Brain (organoid and tissue), 16 donors: ENCODE measurements at places on chromosomes 7 and 10.

GRCh38 chr10:43230909-43231522 lies 35.8 kb downstream of the RASGEF1A start:
- no peak for DNase-seq

- DNase-seq = no peak
Observed at GRCh38 chr7:50791938-50792341, 9.2 kb upstream of the GRB10 start.

DNA sequence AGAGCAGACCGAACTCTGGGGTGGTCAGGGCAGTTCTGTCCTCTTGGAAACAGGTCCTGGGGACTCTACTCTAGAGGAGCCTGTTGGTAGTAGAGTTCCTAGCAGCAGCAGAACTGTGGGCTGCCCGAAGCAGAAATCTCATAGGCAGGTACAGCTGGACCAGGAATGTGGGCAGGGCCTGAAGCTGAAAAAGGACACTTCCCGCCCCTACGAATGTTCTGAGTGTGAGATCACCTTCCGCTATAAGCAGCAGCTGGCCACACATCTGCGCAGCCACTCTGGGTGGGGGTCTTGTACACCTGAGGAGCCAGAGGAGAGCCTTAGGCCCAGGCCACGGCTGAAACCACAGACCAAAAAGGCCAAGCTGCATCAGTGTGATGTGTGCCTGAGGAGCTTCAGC lies 8.3 kb upstream of the ZNF783 start:
- DNase-seq = no peak

- DNase-seq = peak; percentile 66
Observed at GRCh38 chr7:30252885-30253795, 31.3 kb upstream of the ZNRF2 start.

GRCh38 chr7:103487419-103487818 lies 41.4 kb upstream of the SLC26A5 start:
- no peak for DNase-seq

- no peak for DNase-seq
Observed at GRCh38 chr7:43294080-43294630, 181.7 kb downstream of the HECW1 start.

- no peak for DNase-seq
Observed at GRCh38 chr10:126842356-126842755, 62.9 kb upstream of the DOCK1 start.

DNA sequence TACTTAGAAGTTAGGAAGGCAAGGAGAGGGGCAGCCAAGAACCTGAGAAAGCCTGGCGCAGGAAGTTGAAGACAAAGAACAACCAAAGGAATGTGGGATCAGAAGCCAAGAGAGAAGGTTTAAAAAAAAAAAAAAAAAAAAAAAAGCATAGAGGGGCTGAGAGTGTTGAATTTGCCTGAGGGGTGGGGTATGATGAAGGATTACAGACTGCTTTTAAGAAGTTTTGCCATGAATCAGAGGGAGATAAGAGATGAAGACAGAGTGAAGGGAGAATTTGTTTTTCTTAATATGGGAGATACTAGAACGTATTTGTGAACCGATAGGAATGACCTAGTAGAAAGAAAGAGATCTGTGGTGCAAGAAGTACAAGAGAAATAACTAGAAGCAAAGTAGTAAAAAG lies 6.7 kb downstream of the SLC26A4 start:
- DNase-seq = no peak

DNA sequence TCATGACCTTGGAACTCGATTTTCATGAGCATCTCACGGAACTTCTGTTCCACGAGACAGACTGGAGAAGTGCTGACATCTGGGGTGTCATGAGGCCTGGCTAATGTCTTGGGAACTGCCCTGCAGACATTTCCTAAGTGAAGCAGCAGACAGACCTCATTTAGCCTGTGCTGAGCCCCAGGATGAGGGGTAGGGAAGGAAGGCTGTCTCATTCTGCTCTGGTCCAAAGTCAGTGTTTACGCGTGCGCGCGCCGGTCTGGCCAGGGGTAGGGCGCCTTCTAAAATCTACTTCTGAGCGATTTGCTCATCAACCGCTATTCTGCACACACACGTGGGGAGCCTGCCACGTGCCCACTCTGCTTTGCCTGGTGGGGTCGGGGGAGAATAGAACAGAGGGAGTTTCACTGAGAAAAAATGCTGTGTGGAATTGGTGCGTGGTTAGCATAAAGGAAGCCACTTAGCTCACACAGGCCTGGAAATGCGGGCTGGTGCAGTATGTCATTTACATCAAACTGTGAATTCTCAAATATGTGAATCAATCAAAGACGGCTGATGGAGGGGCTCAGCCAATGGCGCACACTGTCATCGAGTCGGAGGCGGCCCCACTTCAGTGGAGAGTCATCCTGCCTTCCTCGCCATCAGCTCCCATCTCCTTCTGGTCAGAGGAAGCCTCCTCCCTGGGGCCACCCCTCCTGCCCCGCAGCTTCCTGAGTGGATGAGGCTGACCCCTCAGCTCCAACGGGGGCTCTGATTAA lies 335.1 kb downstream of the ADARB2 start:
- peak; percentile 44 for DNase-seq

GRCh38 chr7:95190515-95190914 lies 133.8 kb downstream of the PON1 start:
- no peak for DNase-seq

DNA sequence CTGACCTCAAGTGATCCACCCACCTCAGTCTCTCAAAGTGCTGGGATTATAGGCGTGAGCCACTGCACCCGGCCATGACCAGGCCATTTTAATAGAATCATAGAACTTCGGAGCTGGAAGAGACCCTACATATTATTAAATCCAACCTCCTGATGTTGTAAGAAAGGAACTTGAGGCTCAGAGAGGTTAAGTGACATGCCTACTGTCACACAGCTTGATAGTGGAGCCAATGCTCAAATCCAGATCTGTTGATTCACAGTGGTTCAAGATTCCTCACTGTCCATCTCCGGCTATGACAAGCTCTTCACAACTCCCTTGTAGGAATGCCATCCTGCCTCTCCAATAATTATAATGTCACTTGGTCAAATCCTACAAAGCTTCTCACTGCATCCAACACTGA lies 65.3 kb downstream of the MYOF start:
- no peak for DNase-seq

DNA sequence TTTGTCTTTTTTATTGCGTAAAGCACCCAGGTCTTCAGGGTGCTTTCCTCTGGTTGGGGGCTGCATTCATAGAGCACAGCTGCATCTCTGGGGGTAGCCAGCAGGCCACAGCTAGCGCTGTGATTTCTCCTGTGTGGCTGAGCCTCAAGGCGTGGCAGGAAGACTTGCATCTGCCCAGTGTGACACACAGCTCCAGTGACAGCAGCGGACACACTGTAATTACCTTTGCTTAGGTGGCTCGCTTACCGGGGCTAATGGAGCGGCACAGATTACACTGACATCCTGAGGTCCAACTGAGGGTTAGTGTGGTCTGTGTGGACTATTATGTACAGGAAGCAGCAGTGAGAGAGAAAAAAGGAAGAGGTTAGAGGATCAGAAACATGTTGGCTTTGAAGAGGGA lies 27.1 kb downstream of the ABCB4 start:
- peak; percentile 20 for DNase-seq

GRCh38 chr10:49647985-49648795 lies 31.3 kb upstream of the C10orf53 start:
- DNase-seq = no peak

DNA sequence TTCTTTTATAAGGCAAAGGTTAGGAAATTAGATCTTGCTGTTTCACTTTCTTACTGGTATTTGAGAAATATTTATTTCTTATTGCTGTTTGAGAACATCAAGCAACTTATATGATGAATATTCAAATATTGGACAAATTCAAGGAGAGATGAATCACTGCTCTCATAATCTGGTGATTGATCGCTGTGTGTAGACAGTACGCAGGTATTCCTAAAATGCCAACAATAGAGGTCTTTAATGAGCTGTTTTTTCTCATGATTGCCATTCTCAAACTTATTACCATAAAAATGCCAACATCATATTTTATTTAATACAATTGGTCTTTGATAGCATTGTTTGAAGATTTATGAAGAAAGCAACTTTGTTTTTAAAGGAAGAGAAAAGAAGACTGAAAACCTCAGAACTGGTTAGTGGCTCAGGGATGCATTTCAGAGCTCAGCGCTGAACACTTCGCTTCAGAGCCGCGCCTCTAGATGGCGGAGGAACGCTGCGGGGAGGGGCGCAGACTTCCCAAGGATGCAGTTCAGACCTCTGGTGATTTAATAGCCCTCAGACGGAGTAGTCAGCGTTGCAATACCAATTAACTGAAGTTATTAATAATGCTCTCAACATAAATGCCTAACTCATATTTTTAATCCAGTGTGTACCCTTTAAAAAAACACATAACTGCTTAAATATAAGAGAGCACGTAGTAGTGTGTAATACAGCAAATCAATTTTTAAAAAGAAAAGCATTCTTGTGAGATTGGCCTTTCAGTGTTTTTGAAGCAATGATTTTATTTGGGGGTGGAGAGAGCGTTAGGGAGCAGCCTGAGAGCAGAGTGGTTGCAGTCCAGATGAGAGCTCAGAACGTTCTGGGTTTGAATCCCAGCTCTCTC lies 38.5 kb upstream of the STEAP4 start:
- DNase-seq = peak; percentile 88

DNA sequence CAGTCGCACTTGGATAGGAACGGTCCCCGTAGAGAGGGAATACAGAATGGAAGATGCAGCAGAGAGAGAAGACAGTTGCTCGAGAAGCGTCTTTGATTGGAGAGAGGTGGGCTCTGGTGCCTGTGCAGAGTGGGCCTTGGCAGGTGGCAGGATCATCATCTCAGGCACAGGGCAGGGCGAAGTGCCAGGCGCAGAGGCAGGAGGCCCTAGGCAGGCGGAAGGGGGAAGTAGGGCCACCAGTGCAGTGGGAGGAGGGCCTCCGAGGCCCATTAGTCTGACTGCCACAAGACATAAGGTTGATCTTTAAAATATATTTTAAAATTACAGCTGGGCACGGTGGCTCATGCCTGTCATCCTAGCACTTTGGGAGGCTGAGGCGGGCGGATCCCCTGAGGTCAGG lies 10.1 kb downstream of the CARD11 start:
- no peak for DNase-seq

DNA sequence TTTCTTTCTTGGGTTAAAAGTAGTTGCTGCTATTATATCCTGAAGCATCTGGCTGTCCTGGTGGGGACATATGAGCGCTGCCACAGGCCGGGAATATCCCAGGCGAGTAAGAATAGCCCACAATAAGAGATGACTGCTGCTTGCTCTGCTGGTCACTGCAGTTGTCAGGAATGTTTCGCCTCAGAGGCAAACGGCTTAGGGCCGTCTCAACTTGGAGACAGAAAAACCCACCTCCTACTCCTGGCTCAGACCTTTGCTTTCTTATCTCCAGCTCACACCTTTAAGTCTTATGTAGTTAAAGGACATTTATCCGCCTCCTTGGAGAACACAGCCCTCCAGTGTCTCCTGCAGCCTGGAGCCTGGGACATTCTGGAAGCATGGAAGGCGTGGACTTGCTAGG lies at the start of gene GJD4:
GJD4 (plus strand) TSS at position 151 of the 400 bp plus-strand sequence; CDS start at position 378, 227 bp downstream.
- DNase-seq = no peak

DNA sequence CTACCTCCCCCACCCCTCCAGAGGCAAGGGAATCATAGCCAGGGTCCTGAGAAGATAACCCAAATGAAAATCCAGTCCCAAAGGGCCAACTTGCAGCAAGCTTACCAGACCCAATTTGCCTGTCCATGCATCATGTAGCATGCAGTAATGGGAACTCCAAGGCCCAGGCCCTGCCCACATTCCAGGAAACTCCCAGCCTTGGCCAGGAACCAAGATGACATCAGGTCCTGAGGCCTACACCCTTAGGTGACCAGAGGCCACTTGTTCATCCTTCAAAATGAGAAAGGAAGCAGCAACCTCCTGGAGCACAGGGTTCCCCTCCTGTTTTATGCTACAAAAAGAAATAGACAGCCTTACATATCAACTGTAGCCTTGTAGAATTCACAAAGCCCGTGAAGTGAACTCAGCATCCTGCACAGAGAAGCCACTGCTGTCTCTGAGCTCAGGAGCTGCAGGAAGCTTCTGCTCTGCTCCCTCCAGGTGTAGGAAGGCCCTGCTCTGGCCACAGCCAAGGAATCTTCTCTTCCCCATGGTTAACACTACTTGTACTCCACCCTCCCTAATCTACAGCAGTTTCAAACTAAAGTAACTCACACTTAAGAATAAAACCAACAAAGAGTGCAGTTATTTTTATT lies 30.3 kb upstream of the GRB10 start:
- DNase-seq = no peak

DNA sequence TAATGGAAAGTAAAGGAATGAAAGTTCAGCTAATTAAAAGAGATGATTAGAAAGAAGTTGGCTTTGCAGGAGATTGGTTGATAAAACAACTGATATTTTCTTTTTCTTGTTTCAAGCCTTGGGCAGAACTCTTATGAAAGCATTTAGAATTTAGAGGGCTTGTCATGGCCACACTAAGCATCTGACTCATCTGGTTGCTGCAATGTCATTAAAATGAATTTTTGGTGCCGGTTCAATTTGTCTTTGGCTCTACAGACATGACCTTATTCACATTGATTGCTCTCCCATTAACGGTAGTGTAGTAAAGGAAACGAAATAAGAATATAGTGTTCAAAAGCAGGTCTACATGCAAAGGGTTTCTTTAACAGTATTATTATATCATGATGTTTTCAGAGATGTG lies 1012.4 kb upstream of the C7orf33 start:
- no peak for DNase-seq

DNA sequence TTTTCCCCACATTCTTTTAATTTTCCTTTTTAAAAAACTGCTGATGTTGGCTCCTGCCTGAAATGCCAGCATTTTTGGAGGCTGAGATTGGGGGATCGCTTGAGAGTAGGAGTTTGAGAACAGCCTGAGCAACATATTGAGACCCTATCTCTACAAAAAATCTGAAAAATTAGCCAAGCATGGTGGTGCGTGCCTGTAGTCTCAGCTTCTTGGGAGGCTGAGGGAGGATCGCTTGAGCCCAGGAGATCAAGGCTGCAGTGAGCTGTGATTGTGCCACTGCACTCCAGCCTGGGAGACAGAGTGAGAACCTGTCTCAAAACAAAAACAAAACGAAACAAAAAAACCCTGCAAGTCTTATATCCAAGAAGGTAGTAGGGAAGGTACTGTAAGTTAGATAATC lies 51.7 kb downstream of the ZMYND11 start:
- DNase-seq = no peak

DNA sequence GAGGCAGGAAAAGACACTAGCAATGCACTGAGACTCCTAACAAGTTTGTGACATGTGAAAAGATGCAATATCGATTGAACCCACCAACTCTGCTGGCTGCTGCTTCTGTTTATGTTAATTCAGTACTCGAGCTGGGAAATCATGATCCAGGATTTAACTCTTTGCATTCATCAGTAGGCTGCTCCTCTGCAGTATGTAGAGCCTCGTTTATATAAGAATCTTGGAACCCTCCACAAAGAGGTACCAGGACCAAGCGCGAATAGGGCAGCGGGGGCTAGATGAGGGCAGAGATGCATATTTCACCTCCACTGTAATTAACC lies 7.8 kb downstream of the PRKAG2 start:
- DNase-seq = peak; percentile 27

GRCh38 chr10:72167118-72167517 lies 48.7 kb upstream of the ANAPC16 start:
- no peak for DNase-seq
